Activated T-helper 2 cell treated with anti-CD3 and anti-CD28 coated beads, Interferon-gamma antibody, Interleukin-2, Interleukin-4, amounts not matched to agents 10 μg/mL and 5 μg/mL and 100 μg/mL, durations not matched to agents 14 hours and 24 hours and 36 hours (primary cell): ENCODE measurements at places on chromosomes 2 and 18. TPM values are rescaled to one million over a fixed set of nuclear protein-coding genes. Genes with fewer than 3 reads are reported as not detected.

GRCh38 chr2:217468042-217468830, 534.6 kb downstream of the TNS1 start:
- H3K27ac ChIP-seq: no peak overlapping the region
- DNase-seq: no peak
- H3K4me1 ChIP-seq: no peaks in the 10 kb centered on the region

GRCh38 chr18:62368100-62368499, 43.0 kb downstream of the TNFRSF11A start:
- peaks cover 60% of the 10 kb centered on the region for H3K4me1 ChIP-seq
- no peak overlapping the region for H3K4me3 ChIP-seq
- H3K36me3 ChIP-seq: peaks cover 80% of the 10 kb centered on the region
- no peaks in the 10 kb centered on the region for H3K27me3 ChIP-seq

- H3K27ac ChIP-seq: no peak overlapping the region
- no peak overlapping the region for H3K4me3 ChIP-seq
- DNase-seq: no peak
- H3K36me3 ChIP-seq: no peaks in the 10 kb centered on the region
Observed at GRCh38 chr2:108293850-108294249, 5.2 kb downstream of the SULT1C2 start.

DNA sequence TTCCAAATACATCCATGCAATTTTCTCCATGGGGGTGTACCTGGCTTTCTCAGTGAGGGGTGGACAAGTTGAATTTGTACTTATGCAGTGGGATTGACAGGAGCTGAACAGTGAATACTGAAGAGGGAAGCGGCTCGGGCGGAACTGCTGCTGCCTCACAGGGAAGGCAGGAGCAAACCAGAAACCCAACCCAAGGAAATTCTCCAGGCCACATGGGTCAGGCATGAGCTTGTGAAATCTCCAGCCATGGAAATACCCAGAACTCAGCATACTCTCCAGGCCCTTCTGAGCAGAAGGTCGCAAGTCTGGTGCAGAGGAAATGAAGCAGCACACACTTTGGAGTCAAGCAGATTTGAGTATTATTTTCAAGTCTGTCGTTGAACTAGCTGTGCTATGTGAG, 26.5 kb upstream of the INO80C start:
- H3K36me3 ChIP-seq: no peaks in the 10 kb centered on the region
- H3K4me1 ChIP-seq: peaks cover 3% of the 10 kb centered on the region
- peaks cover 13% of the 10 kb centered on the region for H3K27me3 ChIP-seq
- no peak overlapping the region for H3K27ac ChIP-seq
- no peak for DNase-seq

DNA sequence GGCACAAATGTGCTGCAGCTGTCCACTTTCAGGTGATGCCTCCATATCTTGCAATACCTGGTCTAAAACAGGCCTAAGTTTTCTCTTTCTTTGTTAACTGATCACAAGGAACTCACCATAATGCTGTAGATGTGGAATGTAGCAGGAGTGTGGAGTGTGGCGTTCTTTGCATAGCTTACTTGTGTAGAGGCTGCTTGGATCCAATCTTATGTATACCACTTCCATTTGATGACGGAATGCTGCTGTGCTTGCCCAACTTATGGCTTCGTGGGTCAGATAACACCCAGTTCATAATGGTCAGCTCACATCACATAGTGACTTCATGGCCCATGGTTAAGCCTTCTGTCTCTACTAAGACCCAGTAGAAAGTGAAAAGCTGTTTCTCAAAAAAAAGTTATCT, 114.5 kb downstream of the LAMA3 start:
- no peak overlapping the region for H3K4me3 ChIP-seq
- no peak overlapping the region for H3K27ac ChIP-seq
- peaks cover 35% of the 10 kb centered on the region for H3K27me3 ChIP-seq
- H3K4me1 ChIP-seq: peaks cover 2% of the 10 kb centered on the region
- H3K36me3 ChIP-seq: no peaks in the 10 kb centered on the region
- no peak for DNase-seq

- no peak overlapping the region for H3K27ac ChIP-seq
- peaks cover 5% of the 10 kb centered on the region for H3K4me1 ChIP-seq
- DNase-seq: no peak
- no peaks in the 10 kb centered on the region for H3K36me3 ChIP-seq
- peaks cover 2% of the 10 kb centered on the region for H3K27me3 ChIP-seq
Observed at GRCh38 chr2:118148809-118149208, 60.5 kb downstream of the INSIG2 start.

The MC2R gene
- not detected in 2 replicates for total RNA-seq
